ENCODE measurements at places on chromosomes 16 and 17. TPM values are rescaled to one million over a fixed set of nuclear protein-coding genes. Genes with fewer than 3 reads are reported as not detected.

RBL2 gene
- 37.6 TPM for total RNA-seq

GDPD1 gene
- 0.53 TPM for total RNA-seq

RGS9 gene
- total RNA-seq, result 0.79 TPM

ZNF624 gene
- 4.1 TPM for total RNA-seq

Measured in aortic smooth muscle cell (primary cell).